ENCODE measurements at places on chromosomes 7 and 10.

DNA sequence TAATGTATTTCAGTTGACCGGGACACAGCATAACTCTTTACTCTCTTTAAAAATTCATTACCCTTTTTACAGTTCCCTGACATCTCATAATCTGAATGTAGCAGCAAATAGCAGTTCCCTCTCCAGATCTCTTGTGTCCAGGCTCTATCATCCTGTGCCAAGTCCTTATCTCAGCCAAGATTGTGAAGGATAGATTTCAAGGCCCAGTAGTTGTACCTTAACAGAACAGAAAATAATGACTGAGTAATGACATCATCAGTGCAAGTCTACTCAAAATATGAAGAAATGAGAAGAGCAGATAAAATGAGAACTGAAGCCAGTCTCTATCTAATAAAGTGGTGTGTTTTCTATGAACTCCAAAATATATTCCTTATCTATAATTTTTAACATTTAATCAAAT, 92.6 kb downstream of the TFEC start:
- no peak for DNase-seq

DNA sequence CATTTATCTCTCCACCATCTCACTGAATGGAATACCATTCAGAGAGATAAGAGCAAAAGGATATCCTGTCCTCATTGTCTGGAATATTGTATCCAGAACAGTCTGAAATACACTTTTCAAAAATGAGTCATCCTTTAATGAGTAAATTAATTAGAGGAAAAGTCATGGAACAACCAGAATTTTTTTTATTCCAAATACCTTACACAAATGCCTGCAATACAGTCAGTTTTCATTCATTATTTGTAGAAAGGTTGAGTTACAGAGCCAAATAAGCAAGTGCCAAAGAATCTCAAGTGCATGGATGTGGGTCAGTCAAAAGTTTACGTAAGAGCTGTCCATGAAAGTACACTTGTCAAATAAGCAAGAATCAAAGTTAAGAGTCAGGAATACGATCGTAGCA, 482.6 kb downstream of the IPMK start:
- no peak for DNase-seq

- DNase-seq, result no peak
These were observed 211.1 kb downstream of the MGMT start for GRCh38 chr10:129678186-129678585.

DNA sequence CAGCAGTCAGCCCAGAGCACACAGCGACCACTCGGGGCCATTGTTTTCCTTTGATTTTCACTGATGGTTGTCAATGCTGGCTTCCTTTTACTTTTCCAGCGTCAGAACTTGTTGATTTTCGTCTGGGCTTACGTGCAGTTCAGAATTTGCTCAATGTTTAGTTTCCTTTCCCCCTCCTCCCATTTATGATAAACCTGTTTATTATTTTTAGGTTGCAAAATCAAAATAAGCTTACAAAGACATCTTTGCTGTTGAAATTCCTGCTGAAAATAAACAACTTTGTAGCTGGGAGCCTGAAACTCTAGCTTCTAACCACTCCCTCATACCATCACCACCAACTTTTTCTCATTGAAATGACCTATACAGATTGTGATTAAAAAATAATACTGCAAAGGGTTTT, 83.1 kb upstream of the LYZL1 start:
- no peak for DNase-seq

All from T-helper 2 cell (primary cell).